ENCODE measurements at places on chromosomes 12 and 14. TPM values are rescaled to one million over a fixed set of nuclear protein-coding genes. Genes with fewer than 3 reads are reported as not detected.

The POTEM gene
- not detected for total RNA-seq

The RNASE3 gene
- not detected for total RNA-seq

The BLOC1S1 gene
- 109 TPM for total RNA-seq

The EIF2B1 gene
- total RNA-seq = 42.7 TPM

The GSC gene
- 0.32 TPM for total RNA-seq

The C3AR1 gene
- 0.76 TPM for total RNA-seq

The NDRG2 gene
- total RNA-seq = 54.7 TPM

The SERPINA12 gene
- not detected for total RNA-seq

The DPPA3 gene
- not detected for total RNA-seq

The EML5 gene
- total RNA-seq = 1.4 TPM

The TMEM63C gene
- total RNA-seq = 4.7 TPM

The RPGRIP1 gene
- not detected for total RNA-seq

The NANOG gene
- 0.52 TPM for total RNA-seq

The KLHDC1 gene
- total RNA-seq = 1.5 TPM

The CD69 gene
- total RNA-seq = 0.68 TPM

All from esophagus mucosa (tissue), 1 donor.